ENCODE measurements at places on chromosomes 1 and 21.

DNA sequence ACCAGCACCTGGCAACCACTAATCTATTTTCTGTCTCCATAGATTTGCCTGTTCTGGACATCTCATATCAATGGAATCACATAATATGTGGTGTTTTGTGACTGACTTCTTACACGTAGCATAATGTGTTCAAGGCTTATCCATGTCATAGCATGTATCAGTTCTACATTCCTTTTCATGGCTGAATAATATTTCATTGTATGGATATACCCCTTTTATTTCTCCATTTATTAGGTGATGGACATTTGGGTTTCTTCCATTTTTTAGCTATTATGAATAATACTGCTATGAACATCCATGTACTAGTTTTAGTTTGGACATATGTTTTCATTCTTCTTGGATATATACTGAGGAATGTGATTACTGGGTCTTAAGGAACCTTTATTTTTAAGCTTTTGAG lies 78.0 kb upstream of the OLIG2 start:
- no peak for DNase-seq

DNA sequence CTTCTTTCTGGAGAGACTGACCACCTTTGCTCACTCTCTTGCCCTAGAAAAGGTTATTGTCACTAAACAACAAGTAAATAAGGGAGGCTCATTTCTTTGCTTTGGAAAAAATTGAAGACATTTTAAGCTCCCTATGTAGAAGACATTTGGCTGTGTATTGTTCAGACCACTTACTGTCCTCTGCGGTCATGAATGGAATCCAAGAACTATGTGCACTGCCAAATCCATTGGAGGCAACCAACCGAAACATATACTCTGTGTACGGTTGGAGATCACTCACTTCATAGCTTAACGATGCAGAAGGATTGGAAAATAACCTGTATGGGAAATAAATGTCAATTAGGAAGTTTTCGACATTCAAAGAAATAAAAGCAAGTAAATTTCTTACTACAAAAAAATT lies 332.8 kb downstream of the KCTD3 start:
- no peak for DNase-seq

- DNase-seq, result no peak
Observed at GRCh38 chr1:28602536-28603439, 10.7 kb downstream of the RAB42 start.

- no peak for DNase-seq
Observed at GRCh38 chr1:47537966-47538365, 100.1 kb downstream of the FOXD2 start.

- no peak for DNase-seq
Observed at GRCh38 chr1:24849672-24850295, 80.3 kb downstream of the RUNX3 start.

DNA sequence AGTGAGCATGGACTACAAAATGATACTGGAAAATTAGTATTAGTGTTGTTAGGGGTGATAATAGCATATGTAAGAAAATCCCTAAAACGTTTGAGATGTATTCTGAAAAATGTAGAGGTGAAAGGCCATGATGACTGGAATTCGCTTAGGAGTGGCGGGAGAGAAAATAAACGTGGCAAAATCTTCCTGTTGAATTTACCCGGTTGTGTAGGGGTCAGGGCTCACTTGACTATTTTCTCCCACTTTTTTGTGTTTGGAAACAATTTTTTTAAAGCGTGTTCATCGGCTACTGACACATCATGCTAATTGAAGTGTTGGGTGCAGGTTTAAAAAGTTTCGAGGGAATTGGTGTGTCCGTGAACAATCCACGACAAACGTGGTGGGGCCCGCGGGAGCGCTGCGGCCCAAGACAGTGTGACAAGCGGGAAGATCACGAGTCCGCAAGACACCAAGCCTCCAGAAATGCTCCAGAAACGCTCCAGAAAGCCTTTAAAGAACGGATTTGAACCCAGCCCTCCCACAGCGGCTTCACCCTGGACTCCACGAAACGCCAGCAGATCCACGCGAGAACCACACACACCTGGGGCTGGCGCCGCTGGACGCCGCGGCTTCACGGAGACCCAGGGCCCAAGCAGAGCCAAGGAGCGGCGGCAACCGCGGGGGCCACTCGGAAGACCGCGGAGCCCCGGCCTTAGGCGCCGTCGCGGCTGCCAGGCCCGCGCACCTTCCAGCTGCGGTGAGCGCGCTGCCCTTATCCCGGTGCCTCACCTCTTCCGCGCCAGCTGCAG lies 573 bp downstream of the PSMG1 start:
- no peak for DNase-seq

DNA sequence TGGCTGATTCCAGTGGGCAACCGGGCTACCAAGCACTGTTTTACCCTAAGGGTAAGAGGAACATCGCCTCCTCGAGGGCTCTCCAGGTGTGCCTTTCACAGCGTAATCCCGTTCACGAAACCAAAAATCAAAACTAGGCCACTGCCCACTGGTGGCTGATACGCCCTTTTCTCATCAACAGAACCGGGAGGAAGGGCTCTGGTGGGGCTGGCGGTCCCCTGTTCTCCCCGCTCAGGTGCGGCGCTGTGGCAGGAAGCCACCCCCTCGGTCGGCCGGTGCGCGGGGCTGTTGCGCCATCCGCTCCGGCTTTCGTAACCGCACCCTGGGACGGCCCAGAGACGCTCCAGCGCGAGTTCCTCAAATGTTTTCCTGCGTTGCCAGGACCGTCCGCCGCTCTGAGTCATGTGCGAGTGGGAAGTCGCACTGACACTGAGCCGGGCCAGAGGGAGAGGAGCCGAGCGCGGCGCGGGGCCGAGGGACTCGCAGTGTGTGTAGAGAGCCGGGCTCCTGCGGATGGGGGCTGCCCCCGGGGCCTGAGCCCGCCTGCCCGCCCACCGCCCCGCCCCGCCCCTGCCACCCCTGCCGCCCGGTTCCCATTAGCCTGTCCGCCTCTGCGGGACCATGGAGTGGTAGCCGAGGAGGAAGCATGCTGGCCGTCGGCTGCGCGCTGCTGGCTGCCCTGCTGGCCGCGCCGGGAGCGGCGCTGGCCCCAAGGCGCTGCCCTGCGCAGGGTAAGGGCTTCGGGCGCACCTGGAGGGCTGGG lies at the start of gene IL6R:
Gene IL6R, plus strand, starts transcription at position 360 of the 763 bp plus-strand sequence. Its CDS starts 287 bp downstream, at position 647.
- DNase-seq, result peak; percentile 35

GRCh38 chr1:226988334-226988666 lies 48.2 kb downstream of the COQ8A start:
- no peak for DNase-seq

GRCh38 chr1:5910276-5910620 lies 82.0 kb downstream of the NPHP4 start:
- no peak for DNase-seq

DNA sequence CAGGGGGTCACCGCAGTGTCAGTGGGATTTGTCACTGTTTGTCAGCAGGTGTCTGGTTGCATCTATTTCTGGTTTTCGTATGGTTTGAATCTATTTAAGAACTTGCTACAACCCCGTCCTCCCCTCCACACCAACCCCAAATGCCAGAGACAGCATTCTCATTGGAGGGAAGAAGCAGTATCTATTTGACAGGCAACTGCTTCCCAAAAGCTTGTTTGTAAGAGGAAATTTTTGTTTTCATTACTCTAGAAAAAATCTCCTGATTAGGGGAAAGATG lies 54.4 kb downstream of the NR5A2 start:
- DNase-seq, result no peak

GRCh38 chr1:197181982-197182381 lies 35.5 kb upstream of the ASPM start:
- DNase-seq, result no peak

DNA sequence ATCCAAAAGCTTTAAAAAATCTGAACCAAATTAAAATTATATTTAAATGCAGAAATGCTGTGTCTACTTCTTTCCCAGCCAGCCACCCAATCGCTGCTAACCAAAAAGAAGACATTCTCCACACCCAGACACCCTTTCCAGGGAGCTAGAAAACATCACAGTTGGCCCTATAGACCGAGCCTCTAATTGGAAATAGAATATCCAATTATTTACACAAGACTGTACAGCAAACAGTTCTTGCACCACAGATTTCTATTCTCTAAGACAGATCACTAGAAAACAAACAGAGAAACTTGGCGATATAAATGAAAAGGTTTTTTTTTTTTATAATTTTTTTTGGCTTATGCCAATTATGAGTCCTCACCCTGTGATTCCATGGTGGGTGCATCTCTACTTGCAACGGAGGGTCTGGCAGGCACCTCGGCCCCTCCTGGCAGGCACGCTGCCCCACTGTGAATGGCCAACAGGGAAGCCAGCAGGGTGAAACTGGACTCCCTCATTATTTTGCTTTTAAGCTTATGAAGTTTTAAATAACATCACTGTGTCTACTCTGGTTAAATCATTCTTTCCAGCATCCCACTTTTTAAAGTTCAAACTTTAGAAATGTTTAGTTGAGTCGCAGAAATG lies 29.2 kb downstream of the BCAR3 start:
- no peak for DNase-seq

DNA sequence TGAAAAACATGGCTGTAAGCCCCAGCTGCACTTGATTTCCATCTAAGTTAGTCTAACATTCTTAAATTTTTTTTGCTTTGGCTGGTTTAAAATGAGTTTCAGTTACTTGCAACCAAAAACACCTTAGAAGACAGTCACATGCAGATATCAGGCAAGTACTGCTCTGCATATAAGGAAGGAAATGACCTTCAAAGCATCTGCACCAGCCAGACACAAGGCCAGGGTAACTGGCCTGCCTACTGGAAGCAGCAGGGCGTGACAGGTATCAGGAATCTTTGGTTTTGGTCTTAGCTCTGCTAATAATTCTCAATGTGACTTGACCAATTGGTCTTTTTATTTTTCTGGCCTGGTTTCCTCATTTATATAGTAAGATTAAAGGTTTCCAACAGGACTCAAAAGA lies 33.5 kb downstream of the SCYL3 start:
- DNase-seq, result no peak

DNA sequence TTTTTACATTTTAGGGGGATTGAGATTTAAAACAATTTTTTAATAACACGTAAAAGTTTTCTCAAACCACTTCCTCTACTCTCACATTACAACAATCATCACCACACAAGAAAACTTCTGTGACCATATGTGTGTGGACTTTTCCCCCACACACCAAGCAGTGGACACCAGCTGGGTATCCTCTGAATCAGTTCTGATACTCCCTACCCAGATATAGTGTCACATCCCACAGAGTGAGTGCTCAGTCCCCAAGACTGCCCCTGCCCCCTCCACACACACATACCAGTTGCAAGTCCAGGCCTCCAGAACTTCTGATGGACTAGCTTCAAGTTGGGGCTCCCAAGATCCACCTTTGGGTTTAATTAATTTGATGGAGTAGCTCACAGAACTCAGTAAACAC lies 53.3 kb upstream of the QSOX1 start:
- DNase-seq, result no peak

DNA sequence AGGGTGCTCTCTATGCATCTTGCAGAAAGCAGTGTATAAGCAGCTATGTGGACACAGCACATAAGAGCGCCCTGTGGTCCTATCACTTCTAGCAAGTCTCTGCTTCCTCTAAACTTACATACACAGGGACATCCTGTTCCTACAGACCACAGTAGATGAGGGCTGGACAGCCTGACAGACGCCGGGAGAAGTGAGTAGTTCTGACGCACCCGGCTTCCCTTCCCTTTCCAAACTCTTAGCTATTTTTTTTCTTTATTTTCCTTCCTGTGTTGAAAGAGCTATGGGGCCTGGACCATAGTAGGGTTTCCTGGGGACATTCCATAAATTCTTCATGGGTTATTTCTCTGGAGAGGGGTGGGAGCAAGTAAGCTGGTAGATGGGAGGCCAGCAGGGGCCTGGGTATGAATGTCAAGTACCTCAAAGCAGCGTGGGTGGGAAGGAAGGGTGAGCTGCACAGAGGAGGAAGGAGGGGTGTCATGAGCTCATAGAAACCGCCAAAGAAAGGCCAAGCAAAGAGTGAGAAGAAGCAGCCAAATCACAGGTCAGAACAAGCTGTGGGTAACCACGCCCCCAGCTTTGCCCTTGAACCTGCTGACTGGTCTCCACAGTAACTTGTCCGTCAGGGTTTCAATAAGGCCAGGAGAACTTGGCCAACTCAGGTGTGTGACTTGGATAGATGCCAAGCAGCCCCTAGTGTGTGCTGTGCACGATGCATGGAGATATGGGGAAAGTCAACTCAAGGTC lies 36.6 kb downstream of the PLXNA2 start:
- no peak for DNase-seq

GRCh38 chr1:225658041-225658440 lies 5.1 kb upstream of the ENAH start:
- no peak for DNase-seq

DNA sequence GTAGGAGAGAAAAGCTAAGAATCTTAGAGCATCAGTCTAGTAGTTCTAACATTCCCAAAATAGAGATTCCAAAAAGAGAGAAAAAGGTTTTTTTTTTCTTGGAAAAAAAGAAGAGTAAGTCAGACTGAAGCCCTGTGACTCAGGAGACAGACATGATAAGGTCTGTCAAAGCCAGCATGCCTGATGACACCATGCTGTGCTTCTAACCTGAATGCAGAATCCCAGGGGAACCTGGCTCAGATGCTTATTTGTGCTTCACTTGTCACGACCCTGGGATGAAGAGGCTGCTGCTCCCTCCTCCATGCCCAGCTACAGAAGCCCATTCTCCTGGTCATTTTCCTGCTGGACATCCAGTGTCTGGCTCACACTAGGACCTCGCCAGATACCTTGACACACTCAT lies 44.3 kb downstream of the ERICH3 start:
- no peak for DNase-seq

DNA sequence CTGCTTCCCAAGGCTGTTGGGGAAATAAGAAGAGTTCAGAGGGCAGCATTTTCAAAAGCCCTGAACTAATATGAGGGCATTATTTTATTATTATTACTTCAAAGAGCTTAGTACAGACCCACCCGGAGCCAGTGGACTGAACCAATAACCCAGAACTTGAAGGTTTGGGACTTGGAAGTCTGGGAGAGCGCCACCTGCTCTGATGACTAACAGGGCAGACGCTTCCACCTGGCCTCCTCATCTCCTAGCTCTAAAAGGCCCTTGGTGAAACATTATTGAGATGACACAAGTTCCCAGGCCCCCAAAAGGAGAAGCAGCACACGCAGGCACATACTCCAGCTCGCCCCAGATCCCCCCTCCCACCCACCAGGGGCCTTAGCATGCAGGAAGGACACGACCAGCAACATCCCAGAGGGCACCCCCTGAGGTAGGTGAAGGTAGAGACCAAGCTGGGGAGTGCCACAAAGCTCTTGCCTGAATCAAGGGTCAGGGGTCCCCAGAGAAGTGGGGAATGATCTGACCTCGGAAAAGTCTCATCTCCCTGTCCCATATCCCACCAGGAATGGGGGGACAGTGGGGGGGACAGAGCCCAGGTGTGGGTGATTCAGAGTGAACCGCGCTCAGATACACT lies 1.3 kb downstream of the DLGAP3 start:
- no peak for DNase-seq

- DNase-seq, result no peak
Observed at GRCh38 chr1:196091397-196092135, 516.7 kb downstream of the KCNT2 start.

All from stimulated activated CD8-positive, alpha-beta memory T cell treated with anti-CD3 and anti-CD28 coated beads, Interleukin-7, amount 100 ng/mL, for 4 hours (primary cell).